NCI-H187 (cell line): ENCODE measurements at places on chromosomes 4 and X.
A peak's percentile ranks its signal among the peaks of the same experiment; 100 is the strongest.

- DNase-seq, result no peak
These were observed 390.1 kb downstream of the ADAM29 start for GRCh38 chr4:175308236-175308635.

DNA sequence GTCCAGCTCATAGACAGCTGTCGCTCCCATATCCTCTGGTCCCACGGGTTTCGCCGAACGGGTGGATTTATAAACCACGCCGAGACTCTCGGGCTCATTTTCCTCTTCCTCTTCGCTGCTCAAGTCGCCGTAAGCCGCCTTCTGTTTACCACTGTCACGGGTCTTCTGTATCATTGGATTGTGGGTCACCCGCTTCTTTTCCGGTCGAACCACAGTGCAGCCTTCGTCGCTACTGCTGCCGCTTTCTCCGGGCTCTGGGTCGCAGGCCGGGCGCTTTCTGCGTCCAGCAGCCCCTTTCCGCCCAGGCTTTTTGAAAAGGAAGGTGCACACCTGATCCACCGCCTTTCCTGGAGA lies 311 bp downstream of the RNF113A start:
- no peak for DNase-seq

DNA sequence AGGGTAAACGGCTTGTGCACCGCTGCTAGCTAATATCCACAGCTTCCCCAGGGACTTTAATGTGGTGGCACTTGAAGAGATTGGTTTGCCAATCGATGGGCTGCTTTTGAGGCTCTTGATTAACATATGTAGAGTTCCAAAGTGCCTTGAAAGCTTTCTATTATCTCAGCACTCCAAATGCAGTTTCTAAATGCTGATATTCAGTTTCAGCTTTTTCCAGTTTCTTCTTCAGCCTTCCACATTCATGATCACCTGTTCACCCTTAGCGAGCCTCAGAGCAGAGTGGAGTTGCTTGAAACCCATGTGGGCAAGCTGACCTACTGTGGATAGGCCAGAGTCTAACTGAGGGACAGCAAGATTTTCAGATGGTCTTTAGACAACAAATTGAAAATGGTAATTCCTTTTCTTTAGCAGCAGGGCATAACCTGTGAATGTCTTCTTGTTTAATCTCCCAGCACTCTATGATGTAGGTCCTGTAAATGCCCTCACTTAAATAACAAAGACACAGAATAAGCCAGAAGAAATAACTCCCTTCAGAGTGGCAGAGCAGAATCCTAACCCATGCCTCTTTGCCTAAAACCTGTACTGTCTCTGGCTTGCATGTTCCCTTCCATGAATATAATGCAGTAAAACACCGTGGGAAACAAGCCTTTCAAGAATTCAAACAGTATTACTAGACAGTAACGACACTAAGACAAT lies 99.8 kb downstream of the TSPAN5 start:
- DNase-seq, result no peak

DNA sequence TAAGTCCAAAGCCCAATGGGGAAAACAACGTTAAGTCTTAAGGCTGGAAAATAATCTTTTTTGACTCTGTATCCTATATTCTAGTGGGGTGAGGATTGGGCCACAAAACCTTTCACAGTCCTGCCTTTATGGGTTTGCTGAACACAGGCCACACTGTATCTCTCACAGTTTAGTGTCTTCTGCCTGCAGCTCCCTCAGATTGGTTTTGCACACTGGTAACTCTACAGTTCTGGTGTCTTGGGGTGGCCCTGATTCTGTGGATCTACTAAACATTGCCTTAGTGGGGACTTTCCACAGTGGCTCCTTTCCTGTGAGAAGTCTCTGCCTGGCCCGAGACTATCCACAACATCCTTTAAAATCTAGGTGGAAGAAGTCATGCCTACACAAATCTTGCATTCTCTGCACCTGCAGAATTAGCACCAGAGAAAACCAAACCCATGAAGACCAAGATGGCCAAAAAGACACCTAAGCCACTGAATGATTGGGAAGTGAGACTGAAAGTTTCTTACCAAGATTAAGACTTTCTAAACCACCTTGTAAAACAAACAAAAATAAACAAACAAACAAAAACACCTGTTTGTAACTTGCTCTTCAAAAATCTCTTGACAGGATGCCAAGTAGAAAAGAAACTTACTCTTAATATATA lies 150.4 kb upstream of the PCDH10 start:
- DNase-seq, result no peak

- no peak for DNase-seq
These were observed 59.5 kb downstream of the APBB2 start for GRCh38 chr4:41154814-41155177.

DNA sequence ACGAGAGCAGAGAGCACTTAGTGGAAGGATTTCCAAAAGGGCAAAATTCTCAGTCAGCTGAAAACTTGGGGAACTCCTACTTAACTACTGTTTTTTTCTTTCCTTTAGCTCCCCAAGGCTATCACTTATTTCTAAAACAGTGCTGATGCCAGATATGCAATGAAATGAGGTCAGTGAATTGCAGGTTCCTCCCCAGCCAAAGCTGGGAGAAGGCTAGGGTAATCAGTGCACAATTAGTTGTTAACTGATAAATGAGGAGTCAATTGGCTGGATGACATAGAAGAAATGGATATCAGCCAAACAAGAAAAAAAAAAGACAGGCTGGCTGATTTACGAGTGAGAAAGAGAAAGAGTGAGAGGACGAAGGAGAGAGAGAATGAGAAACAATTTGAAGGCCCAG lies 195.6 kb downstream of the GPC3 start:
- no peak for DNase-seq

GRCh38 chrX:24498181-24498580 lies 33.1 kb downstream of the PDK3 start:
- DNase-seq, result no peak

DNA sequence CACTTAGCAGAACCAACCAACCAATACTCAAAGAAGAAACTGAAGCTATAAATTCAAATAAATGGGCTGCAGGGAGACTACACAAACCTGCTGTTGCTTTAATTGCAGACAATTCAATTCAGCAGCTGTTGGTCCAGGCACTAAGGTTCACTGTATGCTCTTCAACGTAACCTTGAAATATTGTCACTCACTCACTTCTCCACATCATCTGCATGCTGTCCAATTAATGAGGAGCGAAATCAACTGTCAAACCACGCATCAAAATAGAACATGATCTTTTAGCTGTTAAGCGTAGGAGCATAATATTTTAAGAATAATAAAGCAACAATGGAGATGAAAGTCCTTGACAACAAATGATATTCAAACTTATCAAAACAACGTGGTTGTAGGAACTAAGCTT lies 17.0 kb downstream of the ENOX2 start:
- DNase-seq, result no peak

GRCh38 chrX:39809331-39809730 lies 288.4 kb downstream of the BCOR start:
- no peak for DNase-seq

- DNase-seq, result no peak
These were observed 11.3 kb downstream of the TIMP1 start for GRCh38 chrX:47593522-47593921.

GRCh38 chr4:164779811-164780216 lies 25.9 kb downstream of the SMIM31 start:
- no peak for DNase-seq

- no peak for DNase-seq
These were observed 2.9 kb downstream of the DOK7 start for GRCh38 chr4:3465698-3466671.

DNA sequence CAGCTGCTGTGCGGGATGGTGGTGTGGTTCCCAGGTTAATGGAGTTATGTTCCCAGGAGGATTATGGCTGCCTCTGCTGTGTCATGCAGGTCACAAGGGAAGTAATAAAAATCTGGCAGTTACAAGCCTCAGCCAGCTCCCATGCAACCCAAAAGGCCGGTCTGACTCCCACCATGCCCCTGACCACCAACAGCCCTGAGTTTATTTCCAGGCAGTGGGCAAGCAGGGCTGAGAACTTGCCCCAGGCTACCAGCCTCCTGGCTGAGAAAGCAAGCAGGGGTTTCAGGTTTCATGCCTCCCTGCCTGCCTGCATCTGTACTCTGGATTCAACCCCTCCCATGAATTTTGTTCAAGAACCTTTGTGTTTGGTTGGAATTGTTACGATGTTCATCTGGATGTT lies 732.7 kb upstream of the POU3F4 start:
- no peak for DNase-seq

- DNase-seq, result no peak
These were observed 1.1 kb downstream of the LRBA start for GRCh38 chr4:151013944-151014343.

DNA sequence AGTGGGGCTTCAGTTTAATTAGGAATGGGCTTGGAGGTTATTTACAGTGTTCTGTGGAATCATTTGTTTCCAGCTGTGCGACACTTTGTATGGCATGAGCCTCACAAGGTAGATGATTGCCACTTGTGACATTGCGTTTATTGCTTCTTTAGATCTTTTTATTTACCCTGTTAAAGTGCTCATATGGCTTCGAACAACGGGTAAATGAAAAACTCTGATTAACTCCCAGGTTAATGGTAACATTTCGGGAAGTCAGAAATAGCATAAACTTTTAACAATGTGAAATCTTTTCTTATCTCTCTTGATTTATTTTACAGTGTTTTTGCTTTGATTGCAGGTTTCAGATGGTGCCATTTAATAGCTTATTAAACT lies 494.3 kb downstream of the IDS start:
- peak; percentile 6 for DNase-seq

- no peak for DNase-seq
These were observed 56.0 kb downstream of the TMEM131L start for GRCh38 chr4:153521999-153522801.

- DNase-seq, result no peak
These were observed 58.5 kb upstream of the ARSJ start for GRCh38 chr4:114037988-114038387.

GRCh38 chr4:8108991-8109390 lies 49.6 kb downstream of the ABLIM2 start:
- no peak for DNase-seq

- no peak for DNase-seq
These were observed 28.9 kb downstream of the SLC25A5 start for GRCh38 chrX:119497185-119497584.
